ENCODE measurements at places on chromosomes 16 and 17.

DNA sequence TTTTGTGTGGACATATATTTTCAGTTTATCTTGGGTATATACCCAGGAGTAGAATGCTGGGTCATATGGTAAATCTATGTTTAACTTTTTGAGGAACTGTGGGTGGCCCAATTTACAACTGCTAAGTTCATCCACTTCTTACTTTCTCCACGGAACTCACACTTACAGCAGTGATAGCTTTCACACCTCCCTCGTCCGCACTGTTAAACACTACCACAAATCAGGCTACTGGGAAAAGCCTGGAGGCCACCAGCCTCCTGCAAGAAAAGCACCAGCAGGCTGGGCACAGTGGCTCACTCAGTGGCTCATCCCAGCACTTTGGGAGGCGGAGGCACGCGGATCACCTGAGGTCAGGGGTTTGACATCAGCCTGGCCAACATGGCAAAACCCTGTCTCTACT lies 14.7 kb upstream of the ZG16 start:
- no peak for DNase-seq

DNA sequence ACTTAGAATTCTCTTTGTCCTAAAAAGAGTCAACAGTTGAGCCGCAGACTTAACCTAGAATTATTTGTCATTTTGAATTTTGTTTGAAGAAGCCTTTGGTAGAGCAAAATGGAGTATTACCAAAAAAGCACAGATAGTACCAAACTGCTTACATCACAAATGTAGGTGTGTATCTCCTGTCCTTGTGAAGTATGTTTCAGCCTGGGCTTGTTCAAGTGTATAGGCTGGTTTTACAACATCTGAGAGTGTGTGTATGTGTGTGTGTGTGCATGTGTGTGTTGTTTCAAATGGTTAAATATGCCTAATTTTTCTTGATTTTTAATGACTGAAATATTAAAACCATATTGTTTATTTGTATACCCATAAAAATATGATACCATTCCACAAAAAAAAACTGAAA lies 188.7 kb upstream of the AXIN2 start:
- DNase-seq: no peak

DNA sequence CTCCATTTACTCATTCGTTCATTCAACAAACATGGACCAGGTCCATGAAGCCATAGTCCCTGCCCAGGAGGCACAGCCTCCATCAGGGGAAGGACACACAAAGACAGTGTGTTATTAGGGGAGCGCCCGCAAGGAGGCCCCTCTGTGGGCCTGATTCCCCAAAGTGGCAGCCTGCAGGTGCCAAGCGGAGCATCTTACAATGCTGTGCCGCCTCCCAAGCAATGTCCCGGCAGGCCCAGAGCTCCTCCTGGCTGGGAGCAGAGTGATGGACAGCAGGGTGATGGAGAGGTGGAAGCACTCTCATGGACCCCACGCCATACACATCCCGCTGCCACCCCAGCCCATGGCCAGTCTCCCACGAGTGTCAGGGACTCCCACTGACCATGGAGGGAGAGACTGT lies 25.8 kb downstream of the TRPV1 start:
- no peak for DNase-seq

DNA sequence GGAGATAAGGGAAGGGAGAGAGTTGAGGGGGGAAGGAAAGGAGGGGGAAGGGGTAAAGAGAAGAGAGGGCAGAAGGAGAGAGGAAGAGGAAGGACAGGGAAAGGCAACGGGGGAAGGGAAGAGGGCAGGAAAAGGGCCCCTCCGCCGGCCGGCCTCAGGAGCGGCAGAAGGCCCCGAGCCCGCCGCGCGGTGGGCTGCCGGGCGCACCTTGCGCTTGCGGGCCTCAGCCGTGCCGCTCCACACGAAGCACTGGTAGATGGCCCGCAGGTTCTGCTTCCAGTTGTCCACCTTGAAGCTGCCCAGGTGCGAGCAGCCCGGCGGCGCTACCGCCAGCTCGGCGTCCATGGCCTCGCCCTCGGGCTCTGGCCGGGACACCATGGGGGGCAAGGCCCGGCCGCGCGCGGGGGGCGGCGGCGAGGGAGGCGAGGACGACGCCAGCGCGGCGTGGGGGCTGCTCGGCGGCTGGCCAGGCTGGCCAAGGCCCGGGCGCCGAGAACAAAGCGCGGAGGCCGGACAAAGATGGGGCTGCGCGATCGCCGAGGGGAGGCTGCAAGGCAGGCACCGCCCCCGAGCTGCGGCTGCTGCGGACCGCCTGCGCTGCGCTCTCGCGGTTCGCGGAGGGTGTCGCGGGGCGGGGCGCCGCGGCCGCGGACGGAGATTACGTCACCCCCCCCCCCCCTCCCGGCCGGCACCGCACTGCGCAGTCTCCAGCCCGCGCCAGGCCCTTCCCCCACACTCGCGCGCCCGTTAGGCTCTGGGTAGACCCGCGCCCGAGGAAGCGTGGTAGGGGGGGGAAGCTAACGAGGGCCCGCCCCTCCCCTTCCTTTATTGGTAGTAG lies at the start of gene USP22:
Gene USP22, minus strand, starts transcription at position 554 of the 838 bp plus-strand sequence. Its CDS starts 176 bp downstream, at position 378.
- no peak for DNase-seq

- no peak for DNase-seq
These were observed 573.4 kb downstream of the CDH13 start for GRCh38 chr16:83200005-83200779.

DNA sequence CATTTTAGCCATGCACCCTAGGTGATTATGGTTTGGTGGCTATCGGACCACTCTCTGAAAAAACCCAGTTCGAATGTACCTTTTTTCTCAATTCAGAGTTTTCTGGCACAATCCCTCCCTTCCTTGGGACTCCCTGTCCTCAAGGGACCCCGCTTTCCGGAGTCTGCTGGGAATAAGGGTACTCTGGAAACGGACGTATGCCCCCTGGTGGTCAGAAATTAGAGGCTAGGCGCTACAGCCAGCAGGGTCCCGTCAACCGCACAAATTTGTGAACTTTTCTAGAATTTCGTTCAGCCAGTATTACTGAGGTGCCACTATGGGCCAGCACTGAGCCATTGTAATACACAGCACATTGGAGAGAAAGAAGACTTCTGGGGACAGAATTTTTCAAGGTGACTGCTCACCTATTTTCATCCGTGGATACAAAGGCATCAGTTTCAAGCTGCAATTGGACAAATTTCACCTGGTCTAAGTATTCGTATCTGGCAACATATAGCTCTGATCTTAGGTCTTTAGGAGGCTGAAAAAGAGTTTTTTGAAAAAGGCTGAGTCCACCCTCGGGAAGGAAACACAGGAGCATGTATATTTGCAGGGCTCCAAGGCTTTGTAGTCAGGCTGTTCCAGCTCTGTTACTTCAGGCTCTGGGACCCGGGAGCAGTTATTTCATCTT lies 27.1 kb upstream of the CRYBA1 start:
- peak; percentile 40 for DNase-seq
